Activated CD4-positive, alpha-beta T cell treated with anti-CD3 and anti-CD28 coated beads, Interleukin-2, amount 50 U/mL, for 24 hours (primary cell): ENCODE measurements at places on chromosomes 3 and 15.

DNA sequence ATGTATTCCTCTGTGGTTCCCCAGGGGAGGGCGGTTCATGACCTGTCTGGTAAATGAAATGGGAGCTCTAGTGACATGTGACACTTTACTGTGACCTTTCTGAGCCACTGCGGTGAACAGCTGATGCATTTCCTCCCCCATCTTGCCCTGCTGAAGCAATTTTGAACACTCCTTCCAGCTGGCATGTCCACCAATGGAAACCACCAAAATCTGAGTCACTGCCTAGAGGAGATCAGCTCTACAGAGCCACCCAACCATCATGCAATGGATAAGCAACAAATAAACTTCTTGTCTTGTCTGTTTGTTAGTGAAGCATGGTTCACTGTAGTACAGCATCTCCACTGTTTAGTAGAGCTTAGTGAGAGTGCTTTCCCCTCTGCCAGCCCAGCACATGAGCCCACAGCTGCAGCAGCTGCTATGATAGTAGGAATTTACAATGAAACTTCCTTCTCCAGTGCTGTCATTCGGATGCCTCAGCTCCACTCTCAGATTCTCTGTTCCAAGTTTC lies 479.4 kb downstream of the NTRK3 start:
- DNase-seq, result no peak

- no peak for DNase-seq
Measured at GRCh38 chr3:153852355-153852754, 268.8 kb upstream of the ARHGEF26 start.

DNA sequence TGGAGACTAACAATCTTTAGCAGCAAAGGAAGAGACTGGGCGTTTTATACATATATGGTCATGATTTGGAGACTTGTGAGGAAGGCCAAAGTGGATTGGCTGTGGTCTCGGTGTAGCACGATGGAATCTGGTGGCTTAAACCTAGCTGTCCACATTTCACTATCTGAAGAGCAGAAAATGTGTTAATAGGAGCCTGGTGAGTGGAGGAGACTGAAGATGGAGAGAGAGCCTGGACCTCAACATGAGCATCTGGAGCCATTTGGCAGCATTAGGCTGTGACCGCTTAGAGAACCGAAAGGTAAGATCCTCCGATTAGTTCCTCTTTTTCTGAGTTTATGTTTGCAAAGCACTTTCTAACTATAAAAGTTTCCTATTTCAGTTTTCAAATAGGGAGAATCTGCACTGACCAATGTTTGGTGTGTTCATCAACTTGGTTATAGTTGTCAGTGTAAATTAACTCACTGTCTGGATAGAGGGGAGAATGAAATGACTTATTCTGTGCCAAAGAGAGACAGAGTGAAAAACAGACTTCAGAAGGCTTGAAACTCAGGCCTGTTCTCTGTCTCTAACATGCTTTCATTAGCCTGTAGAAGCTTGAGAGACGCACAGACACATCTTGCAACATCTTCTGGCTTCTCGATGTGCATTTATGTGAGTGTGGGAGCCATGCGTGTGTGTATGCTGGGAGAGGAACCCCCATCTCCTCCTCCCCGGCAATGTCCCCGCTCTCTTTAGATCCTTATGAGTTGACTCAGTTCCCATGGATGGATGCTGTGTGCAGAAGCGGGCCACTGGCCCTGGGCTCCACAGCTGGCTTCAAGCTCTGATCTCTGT lies 244.7 kb upstream of the TBL1XR1 start:
- no peak for DNase-seq

DNA sequence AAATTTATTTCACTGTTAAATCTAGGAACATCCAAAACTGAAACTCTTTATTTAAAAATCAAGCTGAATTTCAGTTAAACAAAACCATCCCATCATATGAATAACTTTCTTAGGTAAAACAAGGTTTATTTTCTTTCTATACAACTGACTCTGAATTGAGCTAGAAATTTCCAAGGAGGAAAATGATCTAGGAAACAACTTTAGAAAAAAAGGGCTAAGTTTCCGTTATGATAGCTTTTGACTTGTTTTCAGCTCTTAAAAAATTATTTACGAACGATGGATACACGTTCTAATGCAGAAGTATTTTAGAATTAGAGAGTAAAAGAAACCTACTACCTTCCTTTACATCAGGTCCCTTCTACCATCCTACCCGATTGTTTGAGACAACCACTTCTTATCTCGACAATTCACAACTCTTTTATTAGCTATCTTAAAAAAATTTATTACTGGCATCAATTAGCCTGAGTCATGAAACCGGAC lies 1.8 kb upstream of the IGF1R start:
- no peak for DNase-seq

GRCh38 chr3:23490459-23490858 lies 287.3 kb downstream of the UBE2E2 start:
- DNase-seq, result no peak

DNA sequence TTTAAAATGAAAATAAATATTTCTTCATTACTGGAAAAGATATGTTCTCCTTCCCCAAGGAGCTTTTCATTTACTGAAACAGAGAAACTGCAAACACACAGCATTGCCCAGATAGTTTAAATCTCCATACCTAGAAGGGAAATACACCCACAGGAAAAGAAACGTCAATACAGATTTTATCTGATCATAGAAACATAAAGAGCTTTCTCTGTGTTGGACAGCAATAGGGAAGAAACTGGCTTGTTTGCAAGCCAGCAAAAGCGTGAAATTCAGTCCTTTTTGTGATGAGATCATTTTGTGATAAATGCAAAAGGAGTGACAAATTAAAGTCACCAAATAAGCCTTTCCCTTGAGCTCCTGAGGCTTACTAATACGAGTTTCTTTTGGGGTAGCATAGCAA lies 398.0 kb downstream of the TIGIT start:
- DNase-seq, result no peak

- no peak for DNase-seq
Measured at GRCh38 chr15:98755138-98755537, 106.8 kb downstream of the IGF1R start.

DNA sequence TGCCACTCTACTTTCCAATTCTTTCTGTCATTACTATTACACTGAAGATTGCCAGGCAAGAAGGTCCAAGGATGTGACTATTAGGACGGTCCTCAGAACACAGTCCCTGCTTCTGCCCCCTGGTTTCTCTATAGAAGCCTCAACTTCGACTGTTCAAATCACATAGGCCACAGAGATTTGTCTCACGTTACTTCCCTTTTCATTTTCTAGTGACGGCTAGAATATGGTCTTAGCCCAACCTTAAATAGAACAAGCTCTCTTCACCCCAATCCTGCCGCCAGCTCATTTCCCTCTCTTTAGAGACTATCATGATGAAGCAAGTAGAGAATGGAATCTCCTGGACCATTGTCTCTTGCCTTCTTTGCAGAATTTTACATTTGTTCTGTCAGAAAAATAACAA lies 84.9 kb downstream of the TIGIT start:
- no peak for DNase-seq

DNA sequence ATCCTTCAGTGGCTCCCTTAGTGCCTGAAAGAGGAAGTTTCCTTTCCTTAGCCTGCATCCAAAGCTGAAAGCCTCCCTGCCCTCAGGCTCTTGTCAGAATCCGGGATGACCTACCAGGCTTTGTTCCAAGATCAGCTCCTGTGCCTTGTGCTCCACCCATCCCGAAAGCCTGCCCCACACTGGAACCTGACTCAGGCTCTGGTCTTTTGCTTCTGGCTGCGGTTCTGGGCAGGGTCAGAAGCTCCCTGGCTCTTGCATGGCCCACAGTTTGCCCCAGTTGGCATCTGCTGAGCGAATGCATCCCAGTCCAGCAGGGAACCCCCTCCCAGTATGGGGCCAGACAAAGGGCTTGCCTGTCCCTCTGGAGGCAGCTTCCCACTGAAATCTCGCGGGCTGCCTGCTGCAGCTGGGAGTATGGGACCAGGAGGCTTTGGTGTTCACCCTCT lies 25.9 kb upstream of the KIF23 start:
- DNase-seq, result no peak

- DNase-seq, result no peak
Measured at GRCh38 chr15:92690395-92690794, 34.8 kb upstream of the FAM174B start.

DNA sequence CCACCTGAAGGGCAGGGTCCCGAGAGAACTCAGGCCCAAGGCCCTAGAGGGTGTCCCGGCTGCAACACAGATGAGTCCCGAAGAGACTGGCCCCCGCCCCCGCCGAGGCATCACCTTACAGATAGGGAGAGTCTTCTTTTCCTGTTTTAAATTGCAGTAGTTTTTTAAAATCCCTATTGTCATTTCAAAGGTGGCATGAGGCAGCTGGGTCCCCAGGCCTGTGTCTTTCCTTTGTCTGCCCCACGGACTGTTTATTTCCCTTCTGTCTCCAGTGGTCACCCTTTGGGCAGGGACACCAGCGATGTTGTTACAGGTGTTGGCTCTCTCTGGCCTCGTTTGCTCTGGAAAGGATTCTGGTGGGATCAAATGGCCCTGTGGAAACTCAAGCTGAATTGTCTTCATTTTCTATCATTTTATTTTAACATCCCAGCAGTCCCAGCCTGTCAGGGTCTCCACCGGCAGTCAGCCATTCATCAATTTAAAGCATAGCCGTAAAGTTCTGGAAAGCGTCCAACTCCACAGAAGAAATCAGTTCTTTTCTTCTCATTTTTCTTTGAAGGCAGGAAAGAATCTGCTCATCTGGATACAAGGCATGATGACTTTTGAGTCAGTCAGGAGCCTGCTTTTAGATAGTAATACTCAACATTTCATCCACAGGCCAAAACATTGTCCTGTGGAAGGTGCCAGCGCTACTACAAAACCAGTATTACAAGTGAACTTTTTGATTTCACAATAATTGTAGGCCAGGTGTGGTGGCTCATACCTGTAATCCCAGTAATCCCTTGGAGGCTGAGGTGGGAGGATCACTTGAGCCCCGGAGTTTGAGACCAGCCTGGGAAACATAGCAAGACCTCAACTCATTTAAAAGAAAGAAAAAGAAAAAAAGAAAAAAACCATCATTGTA lies 96.2 kb downstream of the HES1 start:
- DNase-seq, result no peak

DNA sequence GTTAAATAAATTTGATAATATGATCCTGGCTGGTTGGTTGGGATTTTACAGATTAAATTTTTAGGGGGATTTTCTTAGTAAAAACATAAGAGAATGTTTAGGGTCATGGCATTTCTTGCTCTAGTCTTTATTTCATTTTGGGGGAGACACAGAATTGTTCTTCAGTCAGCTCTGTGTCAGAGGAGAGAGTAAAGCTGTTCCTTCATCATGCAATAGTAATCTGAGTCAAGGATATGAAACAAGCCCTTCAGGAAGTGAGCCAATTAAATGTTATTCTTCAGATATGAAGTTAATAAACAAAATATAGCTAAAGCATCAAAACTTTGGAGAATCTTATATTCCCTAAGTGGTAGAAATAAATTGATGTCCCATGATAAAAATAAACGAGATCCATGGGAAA lies 22.9 kb upstream of the SLC4A7 start:
- no peak for DNase-seq

DNA sequence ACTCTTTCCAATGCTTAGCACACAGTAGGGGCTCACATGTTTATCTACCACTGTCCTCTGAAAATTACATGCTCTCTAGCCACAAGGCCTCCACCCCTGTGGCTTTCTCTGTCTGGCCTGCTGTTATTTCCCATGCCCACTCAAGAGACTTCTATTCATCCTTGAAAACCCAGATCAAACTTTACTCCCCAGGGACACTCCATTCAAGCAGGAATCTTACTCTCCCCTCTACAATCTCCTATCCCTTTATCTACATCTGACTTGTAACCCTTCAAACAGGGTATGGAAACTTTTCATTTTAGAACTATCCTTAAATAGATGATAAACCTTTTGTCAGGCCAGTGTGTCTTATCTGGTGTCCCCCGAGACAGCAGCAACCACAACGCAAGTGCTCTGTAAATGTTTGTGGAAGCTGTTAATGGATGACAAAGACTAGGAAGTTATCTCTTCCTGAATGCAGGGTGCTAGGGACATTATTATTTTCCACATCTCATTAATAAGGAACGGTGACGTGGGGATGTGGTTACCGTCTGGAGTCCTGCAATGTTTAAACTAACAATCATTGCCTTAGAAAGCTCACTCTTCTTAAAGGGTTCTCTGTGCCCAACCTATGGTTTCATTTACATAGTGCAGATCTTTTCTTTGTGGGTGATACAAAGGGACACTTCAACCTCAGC lies 322.3 kb downstream of the ARRDC4 start:
- DNase-seq, result no peak

DNA sequence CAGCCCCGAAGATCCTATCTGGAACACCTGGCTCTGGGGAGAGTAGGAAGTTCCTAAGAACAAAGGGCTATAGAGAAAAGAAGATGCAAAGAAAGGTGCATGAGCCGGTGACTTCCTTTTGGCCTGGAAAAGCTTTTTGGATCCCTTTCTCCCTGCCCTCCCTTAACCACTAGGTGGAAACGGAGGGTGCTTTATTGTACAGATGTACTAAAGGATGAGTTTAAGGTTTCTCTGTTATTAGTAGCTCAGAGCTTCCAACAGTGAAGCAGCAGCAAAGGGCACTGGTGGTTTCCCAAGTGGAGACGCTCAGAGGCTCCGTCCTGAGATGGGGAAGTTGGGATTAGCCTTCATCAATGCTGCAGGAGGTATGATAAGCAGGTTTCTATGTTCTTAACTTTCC lies 5.9 kb upstream of the ADGRG7 start:
- no peak for DNase-seq

DNA sequence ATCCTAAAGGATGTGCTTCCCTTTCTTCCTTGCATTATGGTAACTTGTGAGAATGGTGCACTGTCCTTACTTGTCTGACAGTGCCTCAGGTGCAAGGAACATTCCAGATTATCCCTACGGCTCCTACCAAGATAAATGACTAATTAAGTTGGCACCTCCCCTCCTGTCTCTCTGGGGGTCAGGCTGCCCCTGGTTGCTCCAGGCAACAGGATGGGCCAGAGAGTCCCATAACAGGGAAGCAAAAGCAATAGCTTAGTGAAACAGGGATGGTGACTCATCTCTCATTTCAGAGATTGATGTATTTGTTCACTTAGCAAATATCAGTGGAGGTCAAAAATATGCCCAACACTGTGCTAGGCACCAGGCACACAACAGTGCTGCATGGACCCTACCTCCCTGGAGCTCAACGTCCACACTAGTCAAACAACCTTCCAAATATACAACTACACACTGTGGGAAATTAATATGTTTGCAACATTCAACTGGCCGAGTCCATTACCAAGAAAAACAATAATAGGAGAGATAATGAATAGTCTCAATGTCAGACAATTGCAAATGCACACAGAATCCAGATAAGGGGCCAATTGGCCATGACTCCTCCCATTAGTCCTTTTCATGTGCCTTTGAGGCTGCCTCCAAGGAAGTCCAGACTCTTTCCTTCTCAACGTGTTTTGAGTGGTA lies 249.0 kb downstream of the TLE3 start:
- DNase-seq, result no peak

- DNase-seq, result no peak
Measured at GRCh38 chr3:109059264-109059663, 58.7 kb downstream of the MORC1 start.
